ENCODE measurements at places on chromosomes 1 and 21.
A peak's percentile ranks its signal among the peaks of the same experiment; 100 is the strongest.

GRCh38 chr1:147496571-147497210 lies 44.6 kb upstream of the BCL9 start:
- DNase-seq = peak; percentile 44

DNA sequence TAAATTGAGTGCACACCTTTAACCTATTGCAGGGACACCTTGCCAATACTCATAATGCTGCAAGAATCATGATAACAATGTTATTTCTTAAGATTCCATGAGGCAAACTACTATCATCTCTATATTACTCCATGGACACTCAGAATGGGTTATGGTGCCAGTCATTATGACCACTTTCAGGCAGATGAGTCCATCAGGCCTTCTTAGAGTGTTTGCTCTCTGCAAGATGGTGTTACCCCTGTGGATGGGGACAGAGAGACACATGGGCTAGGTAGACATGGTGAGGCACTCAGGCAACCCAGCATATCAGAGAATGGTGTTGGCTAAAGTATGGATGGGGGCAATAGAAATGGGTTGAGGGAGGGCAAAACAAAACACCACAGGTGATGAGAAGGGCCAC lies 59.7 kb downstream of the XCL2 start:
- no peak for DNase-seq

GRCh38 chr1:48039088-48040054 lies 42.2 kb upstream of the TRABD2B start:
- DNase-seq = no peak

GRCh38 chr1:185701650-185702049 lies 32.5 kb upstream of the HMCN1 start:
- no peak for DNase-seq

- DNase-seq = no peak
Observed at GRCh38 chr1:1219341-1219740, 5.4 kb upstream of the TNFRSF4 start.

DNA sequence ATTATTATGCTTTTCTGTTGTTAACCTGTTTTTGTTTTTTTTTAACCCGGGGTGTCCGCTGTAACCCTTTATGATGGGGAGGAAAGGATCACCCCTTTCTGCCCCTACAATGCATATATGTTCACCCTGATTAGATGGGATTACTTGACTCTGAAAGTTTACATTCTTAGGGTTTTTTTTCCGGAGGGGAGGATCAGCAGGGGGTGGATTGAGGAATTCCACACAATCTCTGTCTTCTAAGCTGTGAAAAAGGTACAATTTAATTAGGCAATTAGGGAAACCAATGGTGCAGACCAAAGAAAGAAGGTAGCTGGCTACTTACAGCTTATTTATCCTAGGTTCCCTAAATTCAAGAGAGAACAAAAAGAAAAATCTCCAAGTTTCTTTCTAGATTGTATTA lies 58.3 kb downstream of the EDEM3 start:
- no peak for DNase-seq

Data from WTC11 (cell line).